Activated effector memory CD4-positive, alpha-beta T cell treated with anti-CD3 and anti-CD28 coated beads, Interleukin-2, amount 50 U/mL, for 16 hours (primary cell): ENCODE measurements at places on chromosomes 1 and 21.

DNA sequence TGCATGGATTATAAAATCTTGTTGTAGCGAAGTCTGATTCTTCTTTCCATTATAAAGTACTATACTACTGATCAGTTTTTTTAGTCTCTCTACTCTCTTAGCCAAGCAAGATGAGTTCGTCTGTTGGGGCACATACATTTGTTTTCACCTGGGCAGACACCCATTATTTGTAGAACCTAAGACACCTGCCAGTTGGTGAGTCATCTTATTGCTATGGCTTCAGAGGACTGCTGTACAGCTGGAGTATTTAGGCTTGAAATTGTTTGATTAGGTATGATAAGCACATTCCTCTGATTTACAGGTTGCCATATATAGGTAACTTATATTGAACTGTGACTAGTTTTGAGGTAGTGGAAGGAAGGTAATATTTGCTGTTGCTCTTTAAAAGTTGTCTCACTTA, 17.2 kb downstream of the RBM15 start:
- DNase-seq: no peak

DNA sequence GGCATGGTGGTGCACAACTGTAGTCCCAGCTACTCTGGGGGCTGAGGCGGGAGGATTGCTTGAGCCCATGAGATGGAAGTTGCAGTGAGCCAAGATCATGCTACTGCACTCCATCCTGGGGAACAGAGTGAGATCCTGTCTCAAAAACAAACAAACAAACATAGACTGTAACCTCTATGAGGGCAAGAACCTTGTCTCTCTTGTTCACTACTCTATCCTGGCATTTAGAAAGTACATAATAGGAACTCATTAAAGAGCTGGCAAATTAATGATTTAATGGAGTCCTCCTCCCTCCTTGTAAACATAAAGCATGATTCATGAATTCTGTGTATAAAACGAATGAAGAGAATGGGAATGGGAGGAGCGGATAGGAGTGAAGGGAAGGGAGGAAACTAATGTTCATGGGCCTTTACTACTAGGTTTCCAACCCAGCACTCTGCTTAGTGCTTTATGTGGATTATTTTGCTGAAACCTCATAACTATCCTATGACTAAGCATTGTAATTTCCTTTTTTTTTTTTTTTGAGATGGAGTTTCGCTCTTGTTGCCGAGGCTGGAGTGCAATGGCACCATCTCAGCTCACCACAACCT, 8.6 kb downstream of the LMOD1 start:
- no peak for DNase-seq

- DNase-seq: no peak
Observed at GRCh38 chr1:27427329-27427728, 34.9 kb downstream of the GPR3 start.

GRCh38 chr1:59288046-59288445, 8.8 kb upstream of the FGGY start:
- no peak for DNase-seq

DNA sequence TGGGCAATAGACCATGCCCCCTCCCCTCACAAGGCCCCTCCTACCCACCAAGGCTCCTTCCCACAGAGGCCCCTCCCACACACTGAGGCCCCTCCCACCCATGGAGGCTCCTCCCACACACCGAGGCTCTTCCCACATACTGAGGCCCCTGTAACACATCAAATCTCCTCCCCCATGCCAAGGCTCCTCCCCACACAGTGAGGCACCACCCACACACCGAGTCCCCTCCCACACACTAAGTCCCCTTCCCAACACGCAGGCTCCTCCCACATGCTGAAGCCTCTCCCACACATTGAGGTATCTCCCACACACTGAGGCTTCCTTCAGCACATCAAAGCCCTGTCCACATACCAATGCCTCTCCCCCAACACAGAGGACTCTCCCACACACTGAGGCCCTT, 391.8 kb downstream of the CAMTA1 start:
- DNase-seq: no peak

DNA sequence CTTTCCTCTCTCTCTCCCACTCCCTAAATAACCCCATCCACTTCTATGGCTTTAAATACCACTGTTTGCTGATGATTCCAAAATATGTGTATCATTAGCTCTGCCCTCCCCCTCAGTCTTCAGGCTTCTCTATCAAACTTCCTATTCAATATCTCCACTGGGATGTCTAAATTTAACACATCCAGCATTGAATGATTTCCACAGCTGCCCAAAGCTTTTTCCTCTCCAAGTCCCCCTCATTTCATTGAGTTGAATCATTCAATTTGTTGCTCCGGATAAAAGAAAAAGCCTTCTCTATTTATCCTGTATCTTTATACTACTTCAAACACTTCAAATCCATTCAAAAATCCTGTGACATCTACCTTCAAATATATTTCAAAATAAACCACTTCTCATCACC, 225.0 kb downstream of the SEC16B start:
- no peak for DNase-seq

GRCh38 chr1:15937146-15937545, 38.8 kb downstream of the ZBTB17 start:
- no peak for DNase-seq

DNA sequence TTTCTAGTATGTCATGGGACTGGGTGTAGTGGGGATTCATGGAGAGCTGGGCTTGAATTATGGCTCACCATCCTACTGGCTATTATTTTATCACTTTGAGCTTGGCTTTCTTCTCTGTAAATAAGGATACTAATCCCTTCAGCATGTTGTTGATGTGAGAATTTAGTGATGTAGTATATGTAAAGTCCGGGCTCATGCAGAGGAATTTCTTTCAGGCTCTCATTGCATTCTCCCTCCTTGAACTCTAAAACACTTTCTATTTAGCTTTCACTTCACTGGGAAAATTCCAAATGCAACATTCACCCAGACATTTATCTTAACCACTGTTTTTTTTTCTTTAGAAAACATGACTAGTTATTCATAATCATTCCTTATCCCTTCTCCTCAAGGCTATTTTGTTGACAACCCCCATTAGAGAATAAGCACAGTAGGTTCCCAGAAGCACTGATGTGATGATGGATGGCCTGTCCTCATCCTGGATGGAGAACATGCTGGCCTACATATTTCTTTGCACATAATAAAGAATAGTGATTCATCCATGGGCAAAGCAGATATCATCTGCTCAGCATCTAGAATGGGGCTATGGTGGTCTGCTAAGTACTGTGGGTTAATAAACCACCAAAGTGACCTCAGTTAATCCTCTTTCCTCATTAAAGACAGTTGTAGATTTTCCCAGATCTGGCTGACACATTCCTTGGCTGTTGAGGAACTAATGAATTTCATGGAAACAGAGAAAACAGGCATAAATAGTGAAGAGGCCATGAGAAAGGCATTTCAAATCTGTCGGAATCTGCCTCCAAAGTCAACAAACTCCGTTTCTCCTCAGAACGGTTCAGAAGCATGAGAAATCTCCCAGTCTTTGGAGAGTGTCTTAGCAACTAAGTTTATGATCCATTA, 68.0 kb upstream of the CYP2J2 start:
- no peak for DNase-seq

DNA sequence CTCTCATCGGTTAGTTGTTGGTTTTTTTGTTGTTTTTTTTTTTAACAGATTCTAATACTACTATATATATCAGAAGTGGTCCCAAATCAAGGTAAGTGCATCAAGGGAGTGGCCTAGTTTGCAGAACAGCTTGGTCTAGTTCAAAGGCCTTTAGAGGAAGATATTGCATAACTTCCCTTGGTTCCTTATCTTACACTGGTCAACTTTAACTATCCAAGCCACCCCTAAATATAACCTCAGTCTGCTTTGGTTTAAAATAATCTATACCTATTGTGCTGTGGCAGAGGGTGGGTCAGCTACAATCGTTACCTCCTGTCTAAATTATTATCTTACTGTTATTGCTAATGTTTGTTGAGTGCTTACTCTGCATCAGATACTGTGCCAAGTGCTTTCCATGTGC, 6.9 kb downstream of the S100A12 start:
- DNase-seq: no peak

GRCh38 chr1:170150016-170150415, 4.3 kb downstream of the NTMT2 start:
- DNase-seq: no peak

GRCh38 chr21:38920631-38921398, 115.1 kb downstream of the ETS2 start:
- no peak for DNase-seq

GRCh38 chr1:234093741-234094140, 189.3 kb downstream of the SLC35F3 start:
- DNase-seq: no peak

- DNase-seq: no peak
Observed at GRCh38 chr1:81799939-81800694, 617 bp upstream of the ADGRL2 start.

DNA sequence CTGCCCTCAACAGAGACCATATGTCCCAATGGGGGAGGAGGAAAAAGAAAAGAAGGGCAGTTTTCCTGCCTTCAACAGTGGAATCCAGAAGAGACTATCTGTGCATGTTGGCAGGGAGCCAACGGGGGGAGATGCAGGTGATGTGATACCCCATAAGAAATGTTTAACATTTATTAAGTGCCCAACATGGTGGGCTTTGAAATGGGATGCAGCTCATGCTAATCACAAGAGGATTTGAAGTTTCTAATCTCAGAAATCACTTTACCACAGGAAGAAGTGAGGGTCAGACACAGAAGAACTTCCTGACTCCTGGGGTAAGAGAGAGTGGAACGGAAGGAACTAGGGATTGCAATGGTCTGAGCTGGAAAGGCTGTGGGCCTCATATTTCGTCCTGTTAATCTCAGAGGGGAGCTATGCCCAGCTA, 16.2 kb downstream of the CSRP1 start:
- DNase-seq: no peak

- DNase-seq: no peak
Observed at GRCh38 chr1:210358626-210359025, 29.9 kb downstream of the HHAT start.

DNA sequence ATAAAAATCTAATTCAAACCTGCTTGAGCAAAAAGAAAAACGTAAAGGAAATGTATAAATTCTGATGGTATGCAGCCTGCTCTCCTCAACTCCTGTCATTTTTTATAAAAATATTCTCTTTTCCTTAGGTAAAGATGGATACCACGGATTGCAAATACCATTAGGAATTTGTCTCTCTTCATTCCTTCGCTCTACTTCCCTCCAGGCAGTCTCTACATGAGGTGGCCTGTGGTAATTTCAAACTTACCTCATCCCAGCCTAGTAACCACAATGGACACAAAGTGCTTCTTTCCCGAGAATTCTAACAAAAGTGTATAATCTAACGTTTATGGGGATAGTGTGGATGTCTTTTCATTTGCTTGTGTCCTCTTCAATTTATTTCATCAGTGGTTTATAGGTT, 239.5 kb upstream of the LRRC7 start:
- DNase-seq: no peak

DNA sequence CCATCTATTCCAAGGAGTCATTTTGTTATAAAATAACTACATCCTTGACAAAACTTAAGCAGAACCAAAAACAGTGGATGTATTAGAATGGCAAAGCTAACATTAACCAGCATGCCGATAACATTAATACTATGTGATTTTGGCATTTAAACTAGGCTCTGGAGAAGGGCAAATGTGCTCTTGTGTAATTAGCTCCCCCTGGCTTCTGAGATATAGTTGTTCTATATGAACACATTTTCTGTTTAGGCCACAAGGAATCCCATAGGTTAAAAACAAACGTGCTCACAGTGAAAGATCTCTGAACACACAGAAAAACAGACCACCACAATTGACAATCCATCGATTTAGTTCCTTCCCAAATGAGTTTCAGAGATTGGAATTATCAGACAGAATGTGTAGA, 57.4 kb upstream of the TARS2 start:
- DNase-seq: no peak

DNA sequence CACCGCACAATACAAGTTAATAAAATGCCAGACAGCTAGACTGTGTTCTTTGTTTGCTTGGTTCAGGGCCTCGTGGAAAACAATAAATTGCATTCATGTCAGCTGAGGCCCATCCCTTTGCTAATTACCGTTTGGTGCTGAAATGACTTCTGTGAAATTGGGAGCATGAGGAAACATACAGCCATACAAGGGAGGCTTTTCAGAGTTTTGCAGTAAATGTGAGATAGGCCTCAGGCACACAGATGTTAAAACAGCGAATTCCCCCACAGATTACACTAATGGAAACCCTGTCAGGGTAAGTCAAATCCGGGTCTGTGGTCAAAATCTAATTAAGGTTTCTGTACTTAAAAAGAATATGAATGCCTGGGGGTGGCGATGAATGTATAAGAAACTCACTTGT, 173.5 kb upstream of the LMO4 start:
- no peak for DNase-seq

DNA sequence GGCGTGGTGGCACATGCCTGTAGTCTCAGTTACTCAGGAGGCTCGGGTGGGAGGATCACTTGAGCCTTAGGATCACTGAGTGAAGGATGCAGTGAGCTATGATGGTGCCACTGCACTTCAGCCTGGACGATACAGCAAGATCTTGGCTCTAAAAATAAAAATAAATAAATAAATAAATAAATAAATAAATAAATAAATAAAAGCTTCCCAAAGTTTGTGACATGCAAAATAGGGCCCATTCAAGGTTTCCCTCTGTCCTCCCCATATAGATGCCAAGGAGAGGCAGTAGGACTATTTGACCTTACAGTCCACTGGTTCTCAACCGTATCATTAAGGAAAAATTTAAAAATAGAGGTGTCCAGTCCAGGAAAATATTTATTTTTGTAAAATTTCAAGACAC, 41.2 kb downstream of the ZBTB8OS start:
- DNase-seq: no peak

GRCh38 chr1:219883400-219884332, 44.7 kb downstream of the SLC30A10 start:
- DNase-seq: no peak

DNA sequence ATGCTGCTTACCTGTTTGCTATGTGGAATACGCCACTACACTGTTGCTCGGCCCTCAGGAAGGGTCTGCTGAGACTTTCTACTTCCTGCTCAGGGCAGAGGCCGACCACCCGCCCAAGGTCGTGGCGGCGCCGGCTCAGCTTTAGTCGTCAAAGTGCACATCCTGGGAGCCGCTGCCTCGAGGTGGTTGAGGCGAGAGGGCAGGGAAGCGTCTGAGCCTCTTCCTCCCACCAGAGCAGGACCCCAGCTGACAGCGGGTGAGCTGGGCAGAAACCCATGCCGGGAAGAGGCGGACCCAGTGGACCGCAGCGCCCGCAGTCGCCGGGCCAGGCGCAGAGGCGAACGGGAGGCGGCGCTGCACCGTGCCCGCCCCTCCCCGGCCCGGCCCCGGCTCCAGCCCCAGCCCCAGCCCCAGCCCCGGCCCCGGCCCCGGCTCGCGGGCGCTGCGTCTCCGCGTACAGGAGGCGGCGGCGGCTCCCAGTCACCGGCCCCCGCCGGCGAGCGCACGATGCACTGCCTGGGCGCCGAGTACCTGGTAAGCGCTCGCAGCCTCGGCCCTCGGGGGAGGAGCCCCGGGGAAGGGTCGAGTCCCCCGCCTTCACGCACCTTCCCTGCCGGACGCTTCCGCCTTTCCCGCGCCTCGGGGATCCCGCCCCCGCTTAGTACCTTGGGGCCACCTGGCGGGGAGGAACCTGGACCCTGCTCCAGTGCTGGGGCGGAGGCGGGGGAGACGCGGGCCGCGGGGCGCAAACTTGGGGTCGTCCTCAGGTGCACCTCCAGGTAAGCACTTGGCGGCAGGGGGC, at the start of gene SLC44A3:
TSS of gene SLC44A3 (plus strand) at position 413 of the 802 bp plus-strand sequence. CDS start at position 508, 95 bp downstream.
- DNase-seq: peak; percentile 64
